ENCODE measurements at places on chromosomes 6 and 20. TPM values are rescaled to one million over a fixed set of nuclear protein-coding genes. Genes with fewer than 3 reads are reported as not detected.

Gene NKAIN4
- not detected for total RNA-seq

Gene CTSA
- total RNA-seq: 116 TPM

Gene GABRR1
- total RNA-seq: not detected

Gene ZNF311
- total RNA-seq: 2.1 TPM

Gene SLC22A7
- total RNA-seq: not detected

Gene C6orf163
- total RNA-seq: 6.8 TPM

Gene DZANK1
- 1.2 TPM for total RNA-seq

Gene GRIK2
- 0.32 TPM for total RNA-seq

Measured in articular chondrocyte of knee joint (primary cell).